Mucosa of descending colon (tissue), 3 donors: ENCODE measurements at places on chromosomes 2 and 18. TPM values are rescaled to one million over a fixed set of nuclear protein-coding genes. Genes with fewer than 3 reads are reported as not detected.

NGEF gene
- 38.0 TPM for total RNA-seq

GRCh38 chr2:128642821-128643220, 324.2 kb upstream of the HS6ST1 start:
- no peak for DNase-seq

DNA sequence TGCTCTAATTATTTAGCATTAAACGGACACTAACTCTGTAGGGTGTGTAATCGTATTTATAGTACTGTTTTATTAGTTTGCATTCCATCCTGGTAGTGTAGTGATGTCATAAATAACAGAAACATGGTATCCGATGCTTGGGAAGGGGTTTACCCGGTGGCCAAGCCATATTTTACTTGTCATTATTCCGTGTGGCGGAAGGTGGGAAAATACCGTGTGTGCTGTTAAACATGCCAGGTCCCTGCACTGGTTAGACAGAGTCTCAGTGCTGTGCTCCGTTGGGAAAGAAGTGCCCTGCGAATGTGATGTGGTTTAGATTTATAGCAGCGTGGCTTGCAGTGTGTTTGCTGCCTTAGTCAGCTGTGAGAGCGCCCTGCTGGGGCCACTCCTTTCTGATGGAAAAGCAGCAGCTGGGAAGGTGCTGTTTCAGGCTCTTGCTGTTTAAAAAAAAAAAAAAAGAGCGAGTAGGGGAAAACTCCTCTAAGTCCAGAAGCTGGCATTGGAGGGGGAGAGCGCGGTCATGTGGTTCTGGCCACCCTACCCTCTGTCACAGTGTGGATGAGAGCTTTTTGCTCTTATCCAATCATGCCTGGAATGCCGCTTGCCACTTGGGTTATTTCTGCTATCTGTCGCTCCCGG, 211.0 kb downstream of the NEDD4L start:
- no peak for DNase-seq

- DNase-seq, result peak; percentile 51
These were observed 1.4 kb downstream of the UBE2F start for GRCh38 chr2:237968048-237968862.

GRCh38 chr2:118731413-118731812, 116.0 kb downstream of the EN1 start:
- no peak for DNase-seq

DNA sequence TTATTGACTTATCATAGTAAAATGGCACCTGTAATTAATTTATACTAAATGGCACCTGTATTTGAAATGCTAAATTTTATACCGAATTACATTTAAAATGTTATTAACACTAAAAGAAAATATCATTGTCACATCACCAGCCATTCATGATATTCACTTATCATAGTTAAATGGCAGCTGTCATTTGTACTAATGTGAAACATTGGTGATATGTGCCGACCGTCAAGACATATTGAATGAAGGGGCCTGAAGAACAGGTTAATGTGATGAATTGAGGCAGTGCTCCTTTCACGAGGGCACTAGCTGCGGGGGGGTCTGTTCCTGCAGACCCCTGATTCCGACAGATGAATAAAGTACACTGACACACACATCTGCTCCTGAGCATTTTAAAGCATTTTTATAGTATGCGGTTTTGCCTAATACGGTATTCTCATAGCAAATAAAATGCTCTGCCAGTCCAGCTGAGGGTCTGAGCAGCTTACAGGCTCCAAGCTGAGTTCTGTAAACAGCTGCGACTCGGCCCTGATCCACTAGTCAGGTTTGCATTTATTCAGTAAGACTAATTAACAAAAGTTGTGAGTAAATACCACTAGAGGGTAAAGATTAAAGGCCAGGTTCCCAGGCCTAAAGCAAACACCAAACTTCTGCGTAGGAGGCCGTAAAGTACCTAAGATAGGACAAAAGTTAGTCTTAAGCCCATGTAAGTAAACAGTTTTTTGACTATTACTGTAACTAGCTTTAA, 593.4 kb upstream of the NETO1 start:
- DNase-seq, result no peak

DNA sequence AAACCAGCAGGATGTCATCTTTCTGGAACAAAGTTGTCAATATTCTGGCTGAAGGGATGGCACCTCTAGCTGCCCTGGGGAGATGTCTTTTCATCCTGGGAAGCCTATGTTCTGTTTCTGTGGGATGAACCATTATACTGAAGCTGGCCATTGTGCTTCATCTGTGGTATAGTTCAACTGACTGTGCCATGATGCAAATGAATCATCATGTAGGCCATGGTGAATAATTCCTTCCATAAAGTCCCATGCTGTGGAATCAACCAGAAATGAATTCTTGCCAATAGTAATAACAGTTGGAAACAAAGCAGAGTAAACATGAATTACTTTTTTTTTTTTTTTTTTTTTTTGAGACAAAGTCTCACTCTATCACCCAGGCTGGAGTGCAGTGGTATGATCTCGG, 64.1 kb upstream of the CNGA3 start:
- no peak for DNase-seq

- no peak for DNase-seq
These were observed 127.0 kb downstream of the GAREM1 start for GRCh38 chr18:32343634-32344033.

DNA sequence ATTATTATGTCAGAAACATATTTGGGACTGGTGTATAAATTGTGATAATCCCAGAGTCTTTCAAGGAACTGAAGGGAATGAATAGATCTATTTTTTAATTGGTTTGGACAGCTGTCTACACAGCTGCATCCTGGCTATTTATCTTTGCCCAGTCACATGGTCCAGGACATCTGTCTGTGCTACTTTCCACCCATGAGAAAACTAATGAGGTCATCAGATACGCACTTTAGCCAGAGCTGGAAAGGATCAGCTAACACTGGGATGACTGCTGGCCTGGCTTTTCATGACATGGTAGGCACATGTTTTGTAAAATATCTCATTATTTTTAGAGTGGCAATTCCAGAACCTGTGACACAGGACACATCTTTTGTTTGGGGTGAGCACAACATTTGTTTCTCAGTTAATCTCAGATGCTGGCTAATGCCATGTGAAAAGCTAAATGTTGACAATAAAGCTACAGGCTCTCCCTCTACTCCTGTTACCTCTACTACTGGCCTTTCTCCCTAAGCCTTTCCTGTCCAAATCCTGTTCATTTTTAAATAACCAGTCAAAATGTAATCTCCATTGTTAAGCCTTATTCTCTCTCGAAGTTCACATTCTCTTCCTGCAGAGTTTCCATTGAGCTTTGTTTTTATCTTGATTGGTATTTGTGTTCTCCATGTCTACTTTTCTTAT, 500.7 kb downstream of the RIT2 start:
- no peak for DNase-seq

- DNase-seq, result no peak
These were observed 94.1 kb downstream of the ANKRD44 start for GRCh38 chr2:197216361-197216979.

DNA sequence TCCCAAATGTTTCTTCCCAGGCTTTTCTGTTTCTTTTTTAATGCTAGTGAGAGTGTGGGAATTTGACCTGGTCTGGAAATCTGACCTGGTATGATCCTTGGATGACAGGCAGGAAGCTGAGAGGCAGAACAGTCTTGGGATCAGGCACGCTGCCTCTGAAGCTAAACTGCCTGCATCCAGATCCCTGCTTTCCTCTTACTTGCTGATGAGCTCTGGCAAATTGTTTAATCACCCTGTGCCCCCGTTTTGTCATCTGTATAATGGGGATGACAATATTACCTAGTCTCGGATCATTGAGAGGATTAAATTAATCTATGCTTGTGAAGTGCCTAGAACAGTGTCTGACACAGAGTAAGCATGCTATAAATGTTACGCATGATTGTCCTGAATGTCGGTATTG, 3.3 kb downstream of the KLHL23 start:
- no peak for DNase-seq

DNA sequence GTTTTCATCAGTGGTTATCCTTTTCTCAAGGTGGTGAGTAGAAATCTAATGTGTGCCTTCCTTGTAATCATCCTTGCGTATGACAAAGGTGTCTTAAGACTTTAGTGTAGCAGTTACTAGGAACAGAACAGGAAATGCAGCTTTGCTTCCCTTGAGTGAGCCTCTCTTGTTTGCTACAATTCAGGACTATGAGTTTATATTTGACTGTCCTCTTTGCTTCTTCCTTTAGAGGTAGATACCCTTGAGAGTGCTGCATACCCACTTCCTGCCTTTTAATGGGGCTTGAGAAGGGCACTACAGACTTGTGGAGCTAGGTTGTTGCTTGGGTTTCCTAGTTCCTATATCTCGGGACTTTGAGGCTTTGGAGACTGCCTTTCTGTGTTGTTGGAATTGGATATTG, 3.8 kb downstream of the KCNJ13 start:
- DNase-seq, result no peak

- DNase-seq, result no peak
These were observed 12.7 kb downstream of the USP39 start for GRCh38 chr2:85628658-85629057.

- DNase-seq, result no peak
These were observed 139.6 kb upstream of the RAB12 start for GRCh38 chr18:8469544-8470130.

- DNase-seq, result no peak
These were observed 147.7 kb downstream of the TGIF1 start for GRCh38 chr18:3597409-3598357.
